ENCODE measurements at places on chromosomes 3 and 15. TPM values are rescaled to one million over a fixed set of nuclear protein-coding genes. Genes with fewer than 3 reads are reported as not detected.

The CSPG5 gene
- total RNA-seq = 0.30 TPM

The TIMP4 gene
- total RNA-seq = 1.8 TPM

The SEC61A1 gene
- 483 TPM for total RNA-seq

The GOLGA8S gene
- not detected for total RNA-seq

The SV2B gene
- total RNA-seq = under 0.01 TPM

The SI gene
- not detected for total RNA-seq

The TICRR gene
- 4.9 TPM for total RNA-seq

The EEFSEC gene
- total RNA-seq = 3.6 TPM

The CACNA1D gene
- not detected for total RNA-seq

The FOXB1 gene
- total RNA-seq = not detected

The TASOR gene
- total RNA-seq = 68.9 TPM

The SH3GL3 gene
- 2.1 TPM for total RNA-seq

The ASB14 gene
- total RNA-seq = 0.05 TPM

The FAM107A gene
- total RNA-seq = not detected

The SCAMP2 gene
- 35.3 TPM for total RNA-seq

The ANKRD34C gene
- total RNA-seq = not detected

The LRRN1 gene
- not detected for total RNA-seq

The MNS1 gene
- 1.3 TPM for total RNA-seq

The EXD1 gene
- under 0.01 TPM for total RNA-seq

The MYEF2 gene
- 9.1 TPM for total RNA-seq

The CLDN16 gene
- total RNA-seq = 0.23 TPM

The FAM240A gene
- total RNA-seq = not detected

The C3orf22 gene
- total RNA-seq = not detected

The NCK1 gene
- 46.1 TPM for total RNA-seq

The SECISBP2L gene
- total RNA-seq = 29.8 TPM

The CAV3 gene
- not detected for total RNA-seq

The CNTN6 gene
- total RNA-seq = 0.59 TPM

The TM4SF1 gene
- total RNA-seq = 17.5 TPM

The DOCK3 gene
- total RNA-seq = under 0.01 TPM

The CPN2 gene
- total RNA-seq = not detected

The CDHR4 gene
- not detected for total RNA-seq

The RPP14 gene
- 15.9 TPM for total RNA-seq

The CLEC3B gene
- total RNA-seq = not detected

The PRSS50 gene
- total RNA-seq = not detected

The CLDN18 gene
- total RNA-seq = not detected

The OSTN gene
- total RNA-seq = 1.8 TPM

The NR1I2 gene
- not detected for total RNA-seq

The KLHL6 gene
- total RNA-seq = under 0.01 TPM

The SERPINI2 gene
- not detected for total RNA-seq

The OIP5 gene
- 0.59 TPM for total RNA-seq

The POC1A gene
- total RNA-seq = 1.5 TPM

The FANCI gene
- total RNA-seq = 25.3 TPM

The DGKG gene
- 6.7 TPM for total RNA-seq

The PPM1L gene
- 0.89 TPM for total RNA-seq

The LRRC31 gene
- not detected for total RNA-seq

The BCHE gene
- 54.9 TPM for total RNA-seq

The ZNF80 gene
- total RNA-seq = not detected

The CYP1A1 gene
- total RNA-seq = not detected

The PLSCR2 gene
- not detected for total RNA-seq

The GOLGA6A gene
- total RNA-seq = not detected

The SNRPN gene
- total RNA-seq = 311 TPM

The TIGIT gene
- total RNA-seq = not detected

The SLC6A11 gene
- total RNA-seq = not detected

The GALNT15 gene
- 9.5 TPM for total RNA-seq

The AP4E1 gene
- 15.4 TPM for total RNA-seq

The P2RY1 gene
- 0.59 TPM for total RNA-seq

The ITIH3 gene
- total RNA-seq = not detected

The PML gene
- 61.3 TPM for total RNA-seq

Measured in smooth muscle cell of the umbilical artery (primary cell).